ENCODE measurements at places on chromosomes 5 and 9.

DNA sequence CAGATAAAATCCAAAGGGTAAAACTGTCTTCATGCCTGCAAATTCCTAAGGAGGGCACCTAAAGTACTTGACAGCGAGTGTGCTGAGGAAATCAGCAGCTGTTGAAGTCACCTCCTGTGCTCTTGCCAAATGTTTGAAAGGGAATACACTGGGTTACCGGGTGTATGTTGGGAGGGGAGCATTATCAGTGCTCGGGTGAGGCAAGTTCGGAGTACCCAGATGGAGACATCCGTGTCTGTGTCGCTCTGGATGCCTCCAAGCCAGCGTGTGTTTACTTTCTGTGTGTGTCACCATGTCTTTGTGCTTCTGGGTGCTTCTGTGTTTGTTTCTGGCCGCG, 727 bp upstream of the ADRB2 start:
- DNase-seq = no peak

DNA sequence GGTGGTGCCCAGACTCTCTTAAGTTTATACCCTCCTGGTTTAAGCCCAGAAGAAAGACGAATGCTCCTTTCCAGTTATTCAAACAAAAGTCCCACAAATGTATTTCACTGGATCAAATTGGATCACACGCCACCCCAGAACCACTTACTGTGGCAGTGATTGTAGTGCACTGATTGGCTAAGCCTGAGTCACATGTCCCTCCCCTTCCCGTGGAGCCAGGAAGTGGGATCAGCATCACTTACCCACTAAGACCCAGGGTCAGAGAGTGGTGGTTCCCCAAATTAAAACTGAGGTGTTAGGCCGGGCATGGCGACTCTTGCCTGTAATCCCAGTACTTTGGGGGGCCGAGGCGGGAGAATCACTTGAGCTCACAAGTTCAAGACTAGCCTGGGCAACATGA, 29.5 kb upstream of the CCDC180 start:
- DNase-seq = no peak

GRCh38 chr5:96548905-96549304, 113.3 kb upstream of the CAST start:
- peak; percentile 43 for DNase-seq

DNA sequence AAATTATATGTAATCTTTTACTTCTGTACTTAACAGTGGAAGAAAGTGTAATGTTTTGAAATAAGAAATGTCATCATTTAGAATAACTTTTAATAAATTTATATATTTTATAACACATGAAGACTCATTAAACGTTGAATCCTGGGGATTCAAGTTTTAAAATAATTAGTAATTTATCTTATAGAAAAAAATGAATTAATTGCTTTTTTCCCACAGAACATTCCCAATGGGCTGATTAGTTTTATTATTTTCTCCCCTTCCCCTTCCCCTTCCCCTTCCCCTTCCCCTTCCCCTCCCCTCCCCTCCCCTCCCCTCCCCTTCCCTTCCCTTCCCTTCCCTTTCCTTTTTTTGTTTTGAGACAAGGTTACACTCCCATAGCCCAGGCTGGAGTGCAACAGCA, 79.7 kb downstream of the MRPS30 start:
- DNase-seq = no peak

DNA sequence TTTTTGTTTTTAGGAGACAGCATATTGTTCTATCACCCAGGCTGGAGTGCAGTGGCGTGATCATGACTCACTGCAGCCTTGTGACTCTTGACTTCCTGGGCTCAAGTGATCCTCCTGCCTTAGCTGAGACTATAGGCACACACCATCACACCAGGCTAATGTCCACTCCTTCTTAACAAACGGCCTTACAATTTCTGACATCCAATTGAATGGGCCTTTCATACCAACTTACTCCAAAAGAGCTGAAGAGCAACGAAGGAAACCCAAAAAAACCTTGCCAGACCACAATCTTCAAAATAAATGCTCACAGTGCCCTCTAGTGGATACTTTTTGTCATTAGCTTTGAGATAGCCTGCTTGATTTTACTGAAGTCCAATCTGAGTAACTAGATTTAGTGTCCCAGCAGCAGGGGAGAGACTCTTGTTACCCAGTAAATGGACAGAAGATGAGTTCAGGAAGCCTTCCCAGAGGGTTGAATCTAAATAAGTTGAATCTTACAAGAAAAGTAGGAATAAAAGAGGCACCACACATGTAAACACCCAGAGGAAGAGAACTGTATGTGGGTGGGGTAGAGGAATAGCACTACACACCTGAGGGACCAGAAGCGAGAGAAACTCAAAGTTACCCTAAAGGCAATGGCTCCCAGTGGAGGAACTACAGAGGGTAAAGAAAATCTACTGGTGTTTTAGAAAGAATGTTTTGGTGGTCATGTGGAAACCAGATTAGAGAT, 9.3 kb downstream of the ZNF622 start:
- peak; percentile 66 for DNase-seq

DNA sequence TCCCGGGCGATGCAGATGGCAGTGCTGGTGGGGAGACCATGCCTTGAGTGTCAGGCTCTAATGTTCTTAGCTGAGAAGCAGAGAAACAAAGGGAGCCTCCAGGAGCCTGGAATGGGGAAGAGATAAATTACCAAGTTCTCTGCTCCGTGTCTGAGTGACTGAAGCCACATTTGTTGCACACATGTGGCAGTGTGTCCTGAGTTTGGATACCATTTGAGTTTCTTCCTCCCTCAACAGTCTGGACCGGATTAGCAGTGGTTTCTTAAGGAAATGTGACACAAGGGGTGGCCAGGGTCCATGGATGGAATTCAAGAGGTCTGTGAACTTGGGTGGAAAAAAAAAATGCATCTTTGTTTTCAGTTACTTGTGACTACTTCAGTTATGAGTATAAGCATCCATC, 50.7 kb upstream of the GARNL3 start:
- DNase-seq = no peak

GRCh38 chr9:15317836-15318235, 10.8 kb upstream of the TTC39B start:
- DNase-seq = no peak

DNA sequence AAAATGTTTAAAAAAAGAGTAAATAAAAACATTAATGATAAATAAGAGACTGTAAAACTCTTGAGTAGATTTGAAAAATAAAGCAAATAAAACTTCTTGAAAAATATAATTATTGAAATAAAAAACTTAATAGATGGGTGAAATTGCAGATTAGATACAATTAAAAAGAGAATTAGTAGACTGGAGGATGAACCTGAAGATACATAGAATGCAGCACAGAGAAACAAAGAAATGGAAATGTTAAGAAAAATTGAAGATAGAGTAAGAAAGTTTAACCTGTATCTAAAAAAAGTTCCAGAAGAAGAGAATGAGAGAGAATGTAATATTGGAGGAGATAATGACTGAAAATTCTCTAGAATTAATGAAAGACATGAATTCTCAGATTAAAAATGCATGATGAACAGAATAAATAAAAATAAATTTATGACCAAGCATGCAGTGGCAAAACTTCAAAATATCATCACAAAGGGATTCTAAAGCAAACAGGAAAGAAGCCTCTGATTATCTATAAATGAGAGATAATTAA, 438.1 kb upstream of the CLINT1 start:
- DNase-seq = no peak

GRCh38 chr5:116459301-116459700, 115.3 kb downstream of the SEMA6A start:
- no peak for DNase-seq

DNA sequence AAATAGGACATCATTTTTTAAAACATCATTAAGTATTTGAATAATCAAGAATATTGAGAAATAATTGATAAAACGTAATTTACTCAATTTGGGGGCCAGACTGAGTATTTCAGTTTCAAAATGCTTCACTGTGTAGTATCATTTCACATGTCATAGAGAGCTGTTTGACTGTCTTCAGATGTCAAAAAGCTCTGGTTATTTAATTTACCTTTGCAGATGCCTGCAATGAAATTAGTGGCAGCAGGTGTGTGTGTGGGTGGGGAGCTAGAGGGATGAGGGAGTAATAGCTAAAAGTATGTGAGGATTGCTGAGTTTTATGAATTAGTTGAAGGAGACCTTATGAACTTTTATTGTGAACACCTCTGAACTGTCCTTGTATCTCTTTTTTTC, 567.2 kb upstream of the MEF2C start:
- no peak for DNase-seq

DNA sequence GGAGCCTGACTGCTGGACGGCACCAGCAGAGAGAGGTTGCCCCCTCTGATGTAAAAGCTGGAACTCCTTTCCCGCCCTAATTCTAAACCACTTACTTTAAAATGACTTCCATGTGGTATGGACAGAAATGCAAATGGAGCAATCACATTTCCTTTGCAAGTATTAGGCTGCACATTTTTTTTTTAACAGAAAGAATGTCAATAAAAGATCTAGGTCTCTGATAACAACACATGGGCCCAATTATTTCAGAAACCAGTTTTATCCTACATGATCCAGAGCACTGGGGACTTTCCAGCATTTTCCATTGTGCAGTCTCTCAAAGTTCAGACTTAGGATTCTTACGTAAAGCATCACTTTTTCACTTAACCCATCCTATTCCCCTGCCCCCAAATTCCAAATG, 203.7 kb downstream of the NXNL2 start:
- DNase-seq = peak; percentile 90

GRCh38 chr5:8844847-8845246, 701.0 kb downstream of the SEMA5A start:
- peak; percentile 23 for DNase-seq

GRCh38 chr5:158611581-158611980, 488.1 kb downstream of the EBF1 start:
- DNase-seq = peak; percentile 47

DNA sequence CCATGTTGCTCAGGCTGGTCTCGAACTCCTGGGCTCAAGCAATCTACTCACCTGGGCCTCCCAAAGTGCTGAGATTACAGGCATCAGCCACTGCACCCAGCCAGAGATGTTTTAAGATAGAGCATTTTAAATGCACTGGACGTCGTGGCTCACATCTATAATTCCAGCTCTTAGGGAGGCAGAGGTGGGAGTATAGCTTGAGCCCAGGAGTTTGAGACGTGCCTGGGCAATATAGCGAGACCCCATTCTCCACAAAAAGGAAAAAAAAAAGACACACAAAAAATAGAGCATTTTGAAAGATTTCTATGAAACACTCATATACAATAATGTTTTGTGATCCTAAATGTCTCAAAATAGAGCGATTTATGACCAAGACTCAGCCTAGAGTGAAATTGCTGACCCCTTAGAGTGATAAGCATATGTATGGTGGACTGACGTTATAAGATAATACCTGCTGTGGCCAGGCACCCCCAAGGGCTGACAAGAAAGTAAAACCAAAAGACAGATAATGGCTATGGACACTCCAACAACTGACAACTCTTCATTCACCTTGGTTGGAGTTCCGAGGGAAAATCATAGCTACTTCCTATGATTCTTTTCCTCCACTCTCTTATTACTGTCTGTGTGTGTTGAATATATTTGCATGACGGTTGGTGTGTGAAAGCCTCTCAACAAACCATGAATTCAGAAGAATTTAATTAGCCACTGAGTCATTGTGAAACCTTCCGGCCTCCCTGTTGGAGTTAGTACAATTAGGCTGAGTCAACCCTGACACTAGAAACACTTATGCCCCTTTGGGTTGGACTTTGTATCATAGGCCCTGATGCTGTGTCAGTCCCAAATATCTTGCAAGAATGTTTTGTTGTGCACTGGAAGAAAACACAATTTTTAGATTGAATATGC, 526.5 kb upstream of the NUDT12 start:
- peak; percentile 22 for DNase-seq

DNA sequence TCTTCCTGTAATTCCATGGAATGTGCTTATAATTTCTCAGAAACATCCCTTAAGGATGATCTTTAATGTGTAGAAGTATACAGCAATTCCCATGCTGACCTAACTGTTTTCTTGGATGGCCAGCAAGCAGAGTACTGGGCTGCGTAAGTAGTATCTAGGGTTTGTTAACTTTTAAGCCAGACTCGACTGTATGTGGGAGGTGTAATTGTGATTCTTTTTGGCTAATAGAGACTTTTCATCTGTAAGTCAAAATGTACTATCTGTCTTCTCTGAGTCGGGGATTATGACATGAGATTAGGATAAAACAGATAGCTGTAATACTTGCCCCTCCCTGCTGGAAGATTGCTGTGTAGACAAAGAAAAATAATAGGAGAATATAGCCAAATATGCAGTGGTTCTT, 169.3 kb downstream of the SGCD start:
- DNase-seq = no peak

GRCh38 chr9:94785215-94786169, 59.0 kb downstream of the AOPEP start:
- peak; percentile 58 for DNase-seq

- DNase-seq = no peak
Measured at GRCh38 chr5:56734091-56734694, 81.2 kb upstream of the MAP3K1 start.

DNA sequence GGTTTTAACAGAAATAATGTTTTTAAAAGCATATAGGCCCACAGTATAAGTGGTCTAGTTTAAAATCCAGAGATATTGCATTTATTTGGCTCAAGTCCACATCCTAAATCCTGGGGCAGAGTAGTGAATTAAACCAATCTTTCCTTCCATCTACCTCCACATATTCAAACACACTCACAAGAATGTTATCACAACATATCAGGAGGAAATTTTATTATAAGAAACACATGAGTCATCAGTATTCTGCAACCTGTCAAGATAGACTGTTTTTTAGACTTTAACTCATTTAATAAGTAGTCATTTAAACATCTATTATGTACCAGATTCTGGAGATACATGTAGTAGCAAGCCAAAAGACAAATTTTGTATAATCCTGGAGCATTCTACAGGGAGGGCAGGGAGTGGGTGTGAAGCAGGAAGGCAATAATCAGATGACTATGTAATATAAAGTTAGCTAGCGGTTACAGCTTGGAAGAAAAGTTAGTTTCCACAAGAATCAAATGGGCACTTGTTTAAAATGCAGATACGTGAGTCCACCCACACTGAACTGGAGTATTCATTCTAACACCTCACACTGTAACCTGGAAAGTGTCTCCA, 187.3 kb upstream of the PIK3R1 start:
- DNase-seq = peak; percentile 35

GRCh38 chr5:149740866-149741459, 10.9 kb downstream of the PPARGC1B start:
- no peak for DNase-seq

DNA sequence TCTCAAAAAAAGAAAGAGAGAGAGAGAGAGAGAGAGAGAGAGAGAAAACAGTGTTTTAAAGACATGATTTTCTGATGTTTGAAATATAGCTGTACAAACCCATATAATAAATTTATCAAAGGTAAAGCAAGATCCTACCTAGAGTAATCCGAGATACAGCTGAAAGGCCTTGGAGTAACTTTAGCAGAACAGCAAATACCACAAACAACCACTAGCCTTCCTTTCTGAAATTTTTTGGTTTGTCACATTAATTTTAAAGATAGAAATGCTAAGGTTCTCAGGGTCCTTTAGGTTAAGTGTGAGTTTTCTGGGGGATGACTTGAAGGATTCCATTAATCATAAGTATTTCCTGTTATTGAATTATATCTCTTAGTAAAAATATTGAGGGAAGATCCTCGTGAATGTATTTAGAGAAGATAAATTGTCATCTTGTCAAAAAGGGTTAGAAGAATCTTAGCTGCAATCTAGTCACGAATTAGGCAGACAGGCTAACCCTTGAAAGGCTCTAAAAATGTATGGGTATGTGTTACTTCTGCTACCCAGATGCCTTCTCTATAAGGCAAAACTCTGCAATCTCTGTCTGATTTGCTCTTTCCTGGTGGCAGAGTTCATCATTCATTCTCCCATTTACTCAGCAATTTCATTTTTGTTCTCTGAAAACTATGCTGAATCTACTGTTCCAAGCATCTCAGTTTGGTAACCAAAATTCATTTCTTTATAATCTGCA, 27.3 kb downstream of the F2RL2 start:
- DNase-seq = no peak
